ENCODE measurements at places on chromosomes 7 and 10.

DNA sequence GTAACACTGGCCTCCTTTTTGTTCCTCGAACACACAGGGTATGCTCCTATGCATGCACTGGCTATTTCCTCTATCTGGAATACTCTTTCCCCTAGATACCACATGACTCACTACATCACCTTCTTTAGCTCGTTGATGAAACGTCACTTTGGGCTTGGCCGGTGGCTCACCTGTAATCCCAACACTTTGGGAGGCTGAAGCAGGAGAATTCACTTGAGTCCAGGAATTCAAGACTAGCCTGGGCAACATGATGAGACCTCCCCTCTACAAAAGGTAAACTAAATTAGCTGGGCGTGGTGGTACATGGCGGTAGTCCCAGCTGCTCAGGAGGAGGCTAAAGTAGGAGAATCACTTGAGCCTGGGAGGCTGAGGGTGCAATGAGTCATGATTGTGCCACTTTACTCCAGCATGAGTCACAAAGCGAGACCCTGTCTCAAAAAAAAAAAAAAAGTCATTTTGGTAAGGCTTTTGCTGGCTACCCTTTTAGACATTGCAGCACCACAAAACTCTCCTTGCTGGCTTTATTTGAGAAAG, 14.5 kb downstream of the ANKIB1 start:
- no peak for DNase-seq

DNA sequence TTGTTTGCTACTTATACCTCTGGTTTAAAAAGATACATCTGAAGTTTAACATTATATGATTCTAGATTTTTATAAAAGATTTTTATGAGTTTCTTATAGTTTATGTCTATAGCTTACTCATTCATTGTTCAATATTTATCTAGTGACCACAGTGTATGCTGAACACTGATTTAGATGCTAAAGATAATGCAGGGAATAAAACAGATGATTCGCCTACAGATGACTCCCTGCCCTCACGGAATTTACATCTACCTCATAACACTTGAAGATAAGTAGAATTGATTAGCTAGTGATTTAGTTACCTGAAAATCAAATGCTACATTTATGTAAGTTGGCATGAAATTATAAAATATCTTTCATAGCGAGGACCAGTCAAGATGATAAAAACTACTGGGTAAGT, 105.8 kb downstream of the HIPK2 start:
- no peak for DNase-seq

DNA sequence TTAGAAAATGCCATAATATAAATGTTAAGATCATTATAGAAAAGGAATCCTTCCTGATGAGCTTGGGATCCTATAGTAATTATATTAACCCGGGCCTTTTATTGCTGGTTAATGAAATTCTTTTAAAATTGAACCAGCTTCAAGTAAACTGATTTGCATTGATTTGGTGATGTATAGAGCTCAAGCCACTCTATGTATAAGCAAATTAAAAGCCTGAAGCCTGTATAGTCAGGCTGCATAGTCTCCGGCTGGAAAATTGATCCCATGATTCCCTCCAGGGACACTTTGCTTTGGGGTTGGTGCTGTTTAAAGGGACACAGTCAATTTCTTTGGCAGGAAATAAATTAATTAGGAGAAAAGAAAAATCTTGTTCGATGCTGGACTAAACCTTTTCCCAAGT, 199.1 kb downstream of the HERPUD2 start:
- DNase-seq, result no peak

DNA sequence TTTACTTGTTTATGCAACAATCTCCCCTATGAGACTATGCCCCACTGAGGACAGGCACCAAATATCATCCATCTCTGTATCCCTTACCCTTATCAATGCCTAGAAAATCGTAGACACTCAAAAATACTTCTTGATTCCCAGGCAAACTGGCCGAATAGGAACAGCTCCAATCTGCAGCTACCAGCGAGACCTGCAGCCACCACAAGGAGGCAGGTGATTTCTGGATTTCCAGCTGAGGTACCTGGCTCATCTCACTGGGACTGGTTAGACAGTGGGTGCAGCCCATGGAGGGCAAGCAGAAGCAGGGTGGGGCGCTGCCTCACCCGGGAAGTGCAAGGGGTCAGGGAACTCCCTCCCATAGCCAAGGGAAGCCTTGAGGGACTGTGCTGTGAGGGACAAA, 10.8 kb upstream of the PPP1R3C start:
- no peak for DNase-seq

DNA sequence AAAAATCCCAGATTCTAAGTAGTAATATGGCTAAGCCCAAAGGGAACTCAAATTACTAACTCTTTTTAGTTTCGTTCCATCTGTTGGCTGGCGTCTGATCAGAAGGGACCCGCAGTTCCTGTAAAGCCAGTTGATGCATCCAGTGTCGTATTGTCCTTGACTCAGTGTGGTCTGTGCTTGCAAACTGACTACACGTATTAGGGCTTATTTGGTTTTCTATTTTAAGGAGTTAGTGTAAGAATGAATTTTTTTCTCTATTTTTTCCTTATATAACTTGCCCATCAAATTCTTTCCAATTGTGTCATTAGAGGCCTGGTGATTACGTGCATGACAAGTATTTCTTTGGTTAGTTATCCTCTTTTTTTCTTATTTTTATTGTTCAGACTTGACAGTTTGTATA, 9.7 kb downstream of the ABCA13 start:
- DNase-seq, result no peak

GRCh38 chr7:36661135-36661840, 63.0 kb downstream of the AOAH start:
- DNase-seq, result no peak

DNA sequence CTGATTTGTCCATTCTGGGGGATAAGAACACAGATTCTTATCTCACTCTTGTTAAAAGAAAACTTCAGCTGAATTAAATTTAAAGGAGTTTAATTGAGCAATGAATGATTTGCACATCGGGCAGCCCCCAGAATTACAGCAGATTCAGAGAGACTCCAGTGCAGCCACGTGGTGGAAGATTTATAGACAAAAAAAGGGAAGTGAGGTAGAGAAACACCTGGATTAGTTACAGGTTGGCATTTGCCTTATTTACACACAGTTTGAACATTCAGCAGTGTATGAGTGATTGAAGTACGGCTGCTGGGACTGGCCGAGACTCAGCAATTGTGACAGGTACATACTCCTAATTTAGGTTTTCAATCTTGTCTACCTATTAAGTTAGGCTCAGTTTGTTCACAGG, 46.5 kb upstream of the FAM20C start:
- no peak for DNase-seq

DNA sequence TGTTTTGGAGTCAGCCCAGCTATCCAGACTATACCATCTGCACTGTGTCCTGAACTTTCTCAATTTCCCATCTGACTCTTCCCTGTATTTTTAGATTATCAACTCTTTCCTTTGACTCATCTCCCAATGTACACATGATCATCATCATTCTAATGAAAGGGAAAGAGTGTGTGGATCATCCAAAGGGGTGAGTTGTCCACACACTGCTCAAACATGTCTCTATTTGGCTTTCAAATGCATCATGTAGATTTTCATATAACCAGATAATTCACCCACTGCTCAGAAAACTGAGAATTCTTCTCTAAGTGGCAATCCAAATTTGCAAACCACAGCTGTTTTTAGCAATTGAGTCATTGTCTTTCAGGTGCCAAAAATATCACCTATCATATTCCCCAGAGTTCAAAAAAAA, 190.2 kb upstream of the HPS1 start:
- no peak for DNase-seq

DNA sequence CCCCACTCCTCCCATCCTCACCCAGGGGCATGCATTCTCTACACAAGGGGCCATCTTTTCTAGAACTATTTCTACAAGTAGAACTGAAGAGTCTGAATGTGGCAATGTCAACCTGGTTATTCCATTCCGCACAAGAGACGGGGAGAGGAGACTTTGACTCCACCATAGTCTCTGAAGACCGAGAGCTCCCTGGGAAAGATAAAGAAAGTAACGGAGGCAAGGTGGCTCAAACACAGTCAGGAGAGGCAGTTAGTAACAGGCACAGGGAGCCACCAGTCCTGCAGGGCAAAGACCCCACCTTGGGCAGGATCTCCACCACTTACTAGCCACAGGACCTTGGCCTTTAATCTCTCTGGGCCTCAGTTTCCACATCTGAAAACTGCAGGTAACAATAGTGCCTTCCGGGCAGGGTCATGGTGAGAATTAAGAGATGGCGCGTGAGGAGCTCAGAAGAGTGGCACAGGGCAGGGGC, 100.3 kb downstream of the TNS3 start:
- no peak for DNase-seq

- no peak for DNase-seq
These were observed 949.7 kb upstream of the C7orf33 start for GRCh38 chr7:147640821-147641220.

GRCh38 chr10:3260066-3260834, 87.7 kb upstream of the PITRM1 start:
- no peak for DNase-seq

- DNase-seq, result peak; percentile 95
These were observed 264.4 kb downstream of the ETV1 start for GRCh38 chr7:13724977-13725566.

DNA sequence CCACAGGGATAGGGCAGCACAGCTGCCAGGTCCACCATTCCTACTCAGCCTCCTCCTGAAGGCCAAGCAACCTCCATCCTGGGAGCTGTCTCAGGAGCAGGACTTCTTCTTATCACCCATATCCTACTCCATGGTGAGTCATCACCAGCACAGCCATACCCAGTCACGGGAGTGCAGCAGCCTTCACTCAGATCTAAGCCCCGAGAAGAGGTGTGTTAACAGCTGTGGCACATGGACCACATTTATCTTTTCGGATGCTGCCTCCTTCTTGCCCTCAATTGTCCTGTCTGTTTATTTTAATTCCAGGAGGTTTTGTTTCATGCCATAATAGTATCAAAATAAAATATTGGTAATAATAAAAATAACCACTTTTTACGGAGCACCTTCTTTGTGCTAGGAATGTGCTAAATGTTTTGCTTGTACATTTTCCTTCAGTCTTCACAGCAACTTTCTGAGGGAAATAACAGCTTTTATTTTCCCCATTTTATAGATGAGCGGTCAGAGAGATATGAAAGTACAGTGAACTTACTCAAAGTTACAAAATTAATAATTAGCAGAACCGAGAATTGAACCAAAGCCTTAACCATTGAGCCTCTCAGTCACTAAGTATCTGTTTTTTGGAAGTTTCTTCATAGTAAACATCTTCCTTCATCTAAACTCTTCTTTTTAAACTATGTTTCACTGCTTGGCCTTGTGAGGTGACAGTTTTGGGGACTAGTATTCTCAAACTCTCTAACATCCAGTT, 2.5 kb upstream of the KEL start:
- no peak for DNase-seq

DNA sequence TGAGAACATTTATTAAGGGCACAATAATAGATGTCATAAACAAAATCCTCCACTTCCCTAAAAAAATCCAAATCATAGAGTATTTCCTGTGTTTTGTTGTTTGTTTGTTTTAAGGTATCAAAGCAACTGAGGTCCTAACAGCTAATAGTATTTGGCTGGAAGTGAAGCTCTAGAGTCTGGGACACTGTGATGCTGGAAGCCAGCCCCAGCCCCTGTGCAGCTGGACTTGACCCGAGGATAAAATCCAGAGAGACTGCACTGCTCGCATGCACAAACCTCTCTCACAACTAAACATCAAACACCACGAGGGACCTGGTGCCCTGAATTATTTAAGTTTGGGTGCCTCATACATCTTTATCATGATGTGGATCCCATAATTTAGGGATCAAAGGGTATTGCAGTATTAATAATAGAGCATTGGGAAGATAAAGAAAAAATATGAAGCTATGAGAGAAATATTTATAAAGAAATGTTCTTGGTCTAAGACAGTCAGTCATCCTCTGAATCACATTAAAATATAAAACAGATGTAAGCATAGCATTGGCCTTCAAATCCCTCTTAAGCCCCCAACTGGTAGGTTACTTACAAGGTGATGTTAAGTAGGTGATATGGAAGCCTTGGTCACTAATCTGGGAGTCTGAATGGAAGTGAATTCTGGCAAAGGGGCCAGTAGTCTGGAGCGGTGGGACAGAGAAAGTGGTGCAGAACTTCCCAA, 44.4 kb downstream of the CUBN start:
- DNase-seq, result no peak

DNA sequence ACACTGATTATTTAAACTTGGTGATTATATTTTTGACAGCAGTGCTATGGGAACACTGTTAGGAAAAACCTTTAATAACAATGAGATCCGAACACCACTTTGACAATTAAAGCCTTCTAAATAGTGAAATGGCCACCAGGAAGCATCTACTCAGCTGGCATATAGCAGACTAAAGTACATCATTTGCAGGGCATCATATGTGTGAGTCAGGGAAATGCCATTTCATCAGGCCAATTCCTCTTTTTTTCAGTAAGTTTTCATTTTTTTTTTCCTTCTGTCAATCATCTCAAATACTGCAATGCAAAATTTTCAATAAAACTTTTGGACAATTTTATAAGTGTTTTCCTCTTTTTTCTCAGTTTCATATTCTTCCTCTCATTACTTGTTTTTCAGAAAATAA, 521.4 kb upstream of the SEMA3D start:
- no peak for DNase-seq

DNA sequence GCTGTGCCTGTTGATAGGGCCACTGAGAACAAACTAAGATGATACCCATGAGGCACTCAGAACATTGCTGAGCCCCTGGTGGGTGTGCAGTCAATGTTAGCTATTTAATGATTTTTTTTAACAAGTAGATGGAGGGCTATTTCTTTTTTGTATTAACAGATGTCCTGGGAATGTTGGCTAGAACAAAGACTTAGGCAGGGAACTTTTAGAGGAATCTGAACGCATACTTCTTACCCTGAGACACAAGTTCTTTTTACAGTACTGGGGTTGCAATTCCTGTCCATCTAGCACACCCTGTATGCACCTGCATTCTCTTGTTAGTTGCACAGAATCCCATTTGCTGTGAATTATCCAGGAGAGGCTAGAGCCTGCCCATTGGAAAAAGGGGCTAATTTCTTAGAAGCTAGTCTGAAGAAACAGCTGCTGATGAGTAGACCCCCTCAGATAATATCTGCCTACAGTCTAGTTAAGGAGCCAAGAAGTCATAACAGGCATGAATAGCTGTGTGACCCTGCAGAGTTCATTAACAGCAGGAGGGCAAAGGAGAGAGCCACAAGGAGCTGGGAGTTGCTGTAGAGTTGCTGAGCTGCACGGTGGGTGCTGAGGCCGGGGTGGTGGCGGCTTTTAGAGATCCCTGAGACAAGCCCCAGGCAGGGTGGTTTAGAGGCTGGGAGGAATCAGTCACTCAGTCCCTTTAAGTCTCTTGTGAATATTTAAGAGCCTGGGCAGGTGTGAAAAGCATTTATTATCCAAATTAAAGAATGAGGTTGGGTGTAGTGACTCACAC, 103.7 kb upstream of the FZD8 start:
- no peak for DNase-seq

- no peak for DNase-seq
These were observed 710.6 kb upstream of the GALNT17 start for GRCh38 chr7:70421319-70421718.

DNA sequence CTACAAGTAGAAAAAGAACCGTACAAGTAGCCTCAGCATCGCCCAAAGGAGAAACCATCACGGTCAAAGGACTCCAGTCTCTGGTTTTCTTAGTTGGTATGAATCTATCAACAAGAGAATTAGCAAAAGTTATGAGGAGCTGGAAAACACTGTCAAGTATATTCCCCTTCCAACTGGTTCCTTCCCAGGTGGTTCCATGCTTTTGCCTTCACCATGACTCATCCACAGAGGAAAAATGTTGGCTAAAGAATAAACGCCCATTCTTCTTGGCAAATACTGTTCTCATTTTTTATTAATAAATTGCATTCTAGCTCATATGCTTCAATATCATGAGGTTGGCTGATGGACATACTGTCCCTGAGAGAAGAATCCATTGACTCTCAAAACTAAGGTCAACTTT, 6.4 kb downstream of the ELMO1 start:
- DNase-seq, result no peak

- DNase-seq, result no peak
These were observed 76.0 kb upstream of the ADO start for GRCh38 chr10:62728479-62728878.
